ENCODE measurements at places on chromosomes 5 and 9.

- DNase-seq, result no peak
Observed at GRCh38 chr5:80234116-80234948, 21.5 kb downstream of the SERINC5 start.

- DNase-seq, result no peak
Observed at GRCh38 chr9:85055506-85056202, 386.1 kb downstream of the NTRK2 start.

DNA sequence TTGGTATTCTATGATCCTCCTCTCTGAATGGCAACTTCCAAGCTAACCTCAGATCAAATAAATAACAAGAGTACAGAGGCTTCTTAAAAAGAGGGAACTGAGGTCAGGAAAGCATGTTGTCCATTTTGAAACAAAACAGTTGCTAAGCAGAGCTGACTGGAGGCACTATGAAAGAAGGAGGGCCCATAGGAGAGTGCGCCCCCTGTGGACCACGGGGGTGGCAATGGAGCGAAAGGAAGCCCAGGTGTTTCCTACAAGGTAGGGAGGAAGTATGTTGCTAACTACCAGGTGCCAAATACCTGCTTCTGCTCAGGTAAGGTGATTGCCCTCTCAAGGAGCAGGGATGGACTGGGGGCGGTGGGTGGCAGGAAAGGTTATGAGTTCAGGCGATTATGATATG, 101.8 kb upstream of the MAST4 start:
- no peak for DNase-seq

GRCh38 chr5:68041293-68041692, 174.3 kb upstream of the PIK3R1 start:
- no peak for DNase-seq

GRCh38 chr5:32909207-32909606, 198.1 kb downstream of the NPR3 start:
- no peak for DNase-seq

- no peak for DNase-seq
Observed at GRCh38 chr5:163342306-163342705, 95.1 kb upstream of the CCNG1 start.

GRCh38 chr9:126348911-126349550, 22.4 kb downstream of the MVB12B start:
- no peak for DNase-seq

DNA sequence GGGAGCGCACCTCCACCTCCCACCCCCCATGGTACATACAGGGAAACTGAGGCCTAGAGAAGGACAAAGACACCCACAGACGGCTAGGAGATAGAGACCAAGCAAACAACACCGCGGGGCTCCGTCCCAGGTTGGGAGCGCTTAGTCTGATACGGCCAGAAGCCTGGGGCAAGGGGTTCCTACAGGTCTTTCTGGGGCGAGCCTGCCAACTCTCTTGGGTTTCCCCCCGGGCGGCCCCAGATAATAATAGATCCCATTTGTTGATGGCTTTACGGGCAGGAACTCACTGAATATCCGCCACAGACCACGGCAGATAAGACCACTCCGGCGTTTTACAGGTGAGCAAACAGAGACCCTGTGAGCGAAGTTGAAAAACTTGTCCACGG, 5.0 kb upstream of the EBF1 start:
- no peak for DNase-seq

- no peak for DNase-seq
Observed at GRCh38 chr5:159734366-159734765, 181.9 kb upstream of the ADRA1B start.

DNA sequence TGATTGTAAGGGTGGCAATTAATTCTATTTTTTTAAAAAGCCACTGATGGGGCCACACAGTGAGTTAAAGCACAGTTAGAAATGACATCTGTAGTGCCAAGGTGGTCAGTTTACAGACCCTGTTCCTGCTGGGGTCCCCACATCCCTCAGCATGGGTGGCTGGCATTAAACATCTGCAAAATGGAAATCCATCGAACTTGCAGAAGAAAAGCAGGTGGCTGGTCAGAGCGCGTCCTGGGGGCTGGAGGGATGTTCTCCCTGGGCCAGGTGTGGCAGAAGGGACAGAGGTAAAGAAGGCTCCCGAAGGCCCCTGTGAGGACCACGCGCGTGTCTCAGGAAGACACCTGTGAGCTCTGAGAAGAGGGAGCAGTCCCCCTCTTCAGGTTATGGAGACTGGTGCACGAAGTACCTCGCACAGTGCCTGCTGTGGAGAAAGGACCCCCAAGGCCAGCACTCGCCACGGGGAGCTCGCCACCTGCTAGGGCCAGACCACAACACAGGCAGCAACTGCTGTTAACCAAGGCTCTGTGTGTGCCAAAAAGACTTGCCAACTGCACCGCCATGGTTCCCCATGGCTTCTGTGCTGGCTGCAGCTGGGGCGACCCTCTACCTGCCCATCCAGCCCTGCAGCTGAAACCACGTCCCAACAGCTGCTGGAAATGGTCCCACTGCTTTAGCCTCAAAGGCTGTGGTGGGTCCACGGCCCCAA, 65.2 kb downstream of the RASGEF1C start:
- no peak for DNase-seq

DNA sequence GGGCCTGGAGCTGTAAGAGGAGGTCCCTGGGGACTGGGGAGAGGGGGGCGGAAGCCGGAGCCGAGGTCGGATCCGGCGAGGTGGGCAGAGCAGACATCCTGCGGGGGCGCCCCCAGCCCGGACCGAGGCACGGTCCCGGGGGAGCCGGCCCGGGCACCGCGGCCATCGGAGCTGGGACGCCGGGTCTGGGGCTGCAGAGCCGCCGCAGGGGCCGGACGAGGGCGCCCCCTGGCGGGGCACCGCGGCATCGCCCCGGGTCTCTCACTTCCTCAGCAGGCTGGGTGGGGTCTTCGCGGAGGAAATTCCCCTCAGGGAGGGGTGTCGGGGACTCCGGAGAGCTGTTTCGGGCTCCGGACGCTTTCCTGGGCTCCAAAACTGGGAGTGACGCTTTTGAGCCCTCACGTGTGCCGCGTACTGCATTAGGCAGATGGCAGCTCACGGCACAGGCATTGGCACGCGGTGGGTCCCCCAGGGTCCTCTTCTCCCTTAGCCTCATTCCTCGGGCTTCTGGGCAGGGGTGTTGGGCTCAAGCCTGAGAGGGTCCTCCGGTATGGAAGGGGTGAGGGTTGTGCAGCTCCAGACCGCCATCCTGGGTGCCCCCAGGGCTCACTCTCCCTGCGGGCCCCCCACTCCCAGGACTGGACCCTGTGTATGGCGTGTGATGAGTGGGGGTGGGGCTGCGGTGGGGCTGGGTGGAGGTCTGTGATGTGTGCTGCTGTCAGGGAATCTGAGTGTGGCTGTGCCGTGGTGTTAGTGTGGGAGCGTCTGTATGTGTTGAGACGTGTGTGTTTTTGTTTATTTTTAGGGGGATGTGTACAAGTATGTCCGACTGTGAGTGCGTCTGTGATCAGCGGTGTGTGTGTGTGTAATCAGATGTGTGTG, 29.6 kb downstream of the LHX2 start:
- no peak for DNase-seq

DNA sequence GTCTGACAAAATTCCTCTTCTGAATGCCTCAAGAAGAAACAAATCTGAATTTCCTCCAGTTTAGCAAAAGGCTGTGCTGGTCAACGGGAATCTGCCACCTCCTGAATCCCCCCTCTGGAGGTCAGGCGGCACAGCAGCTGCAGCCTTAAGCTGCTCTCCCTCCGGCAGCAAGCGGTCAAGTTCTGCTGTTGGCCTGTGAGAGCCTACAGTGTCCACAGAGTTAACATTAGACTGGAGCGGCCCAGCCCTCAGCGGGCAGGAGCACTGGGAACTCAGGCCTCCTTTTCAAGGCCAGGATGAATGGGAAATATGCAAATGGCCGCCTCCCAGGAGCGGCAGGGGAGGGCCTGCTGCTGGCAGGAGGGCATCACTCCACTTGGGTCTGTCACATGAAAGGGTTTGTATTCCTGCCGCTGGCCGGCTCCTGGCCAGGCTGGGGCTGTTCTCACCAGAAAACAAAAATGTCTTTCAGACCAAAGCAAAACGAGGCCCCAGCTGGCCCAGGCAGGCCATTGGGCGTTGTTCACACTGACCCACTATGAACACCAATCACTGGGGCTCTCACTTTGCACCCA, 8.2 kb downstream of the ACSL6 start:
- no peak for DNase-seq

DNA sequence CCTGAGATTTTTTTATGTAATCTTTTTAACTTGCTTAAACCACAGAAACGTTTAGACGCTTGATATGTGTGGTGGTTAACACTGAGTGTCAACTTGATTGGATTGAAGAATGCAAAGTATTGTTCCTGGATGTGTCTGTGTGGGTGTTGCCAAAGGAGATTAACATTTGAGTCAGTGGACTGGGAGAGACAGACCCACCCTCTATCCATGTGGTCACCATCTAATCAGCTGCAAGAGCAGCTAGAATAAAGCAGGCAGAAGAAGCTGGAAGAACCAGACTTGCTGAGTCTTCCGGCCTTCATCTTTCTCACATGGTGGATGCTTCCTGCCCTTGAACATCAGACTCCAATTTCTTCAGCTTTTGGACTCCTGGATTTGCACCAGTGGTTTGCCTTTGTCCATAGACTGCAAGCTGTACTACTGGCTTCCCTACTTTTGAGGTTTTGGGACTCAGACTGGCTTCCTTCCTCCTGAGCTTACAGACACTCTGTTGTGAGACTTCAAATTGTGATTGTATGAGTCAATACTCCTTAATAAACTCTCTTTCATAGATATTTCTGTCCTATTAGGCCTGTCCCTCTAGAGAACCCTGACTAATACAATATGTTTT, 816.0 kb upstream of the CDH9 start:
- DNase-seq, result no peak

- DNase-seq, result no peak
Observed at GRCh38 chr5:120151181-120151580, 312.9 kb upstream of the PRR16 start.

- DNase-seq, result no peak
Observed at GRCh38 chr5:83837265-83837907, 116.7 kb upstream of the HAPLN1 start.

DNA sequence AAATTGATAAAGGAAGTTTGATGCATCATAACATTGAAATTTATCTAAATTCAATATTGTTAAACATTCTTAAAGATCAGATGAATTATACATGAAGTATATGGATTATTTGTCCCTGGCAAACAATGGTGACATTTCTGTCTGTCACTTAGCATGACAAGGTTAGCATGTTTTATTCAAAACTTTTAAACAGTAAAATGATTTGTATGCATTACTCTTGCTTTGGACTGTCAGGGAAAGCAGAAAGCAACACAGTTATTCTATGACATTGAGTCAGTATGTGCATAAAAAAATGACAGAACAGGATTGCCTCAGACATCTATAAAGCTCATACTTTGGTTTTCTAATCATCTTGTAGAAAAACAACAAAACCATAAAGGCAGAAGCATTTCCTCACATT, 193.7 kb downstream of the IZUMO3 start:
- no peak for DNase-seq

DNA sequence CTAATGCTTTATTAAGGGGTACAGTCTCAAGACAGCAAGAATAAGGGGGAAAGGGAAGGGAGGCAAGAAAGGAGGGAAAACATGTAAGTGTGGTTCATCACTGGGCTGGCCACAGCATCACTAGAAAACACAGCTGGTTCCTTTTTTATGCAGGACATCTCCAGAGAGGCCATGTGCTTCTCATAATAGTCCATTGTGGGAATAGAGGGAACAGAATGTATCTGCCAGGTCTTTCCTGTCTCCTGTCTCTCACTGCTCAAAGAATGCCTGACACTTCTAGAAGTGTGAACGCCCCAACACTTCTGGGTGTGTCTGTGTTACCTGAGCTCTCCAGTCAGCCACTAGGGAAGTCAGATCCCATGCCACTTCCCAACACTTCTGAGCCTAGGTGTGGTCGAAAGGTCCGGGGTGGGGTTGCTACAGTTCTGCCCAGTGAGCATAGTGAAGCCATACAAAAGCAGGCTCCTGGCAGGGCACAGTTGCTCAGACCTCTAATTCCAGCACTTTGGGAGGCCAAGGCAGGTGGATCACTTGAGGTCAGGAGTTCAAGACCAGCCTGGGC, 255.6 kb upstream of the SLC30A5 start:
- no peak for DNase-seq

DNA sequence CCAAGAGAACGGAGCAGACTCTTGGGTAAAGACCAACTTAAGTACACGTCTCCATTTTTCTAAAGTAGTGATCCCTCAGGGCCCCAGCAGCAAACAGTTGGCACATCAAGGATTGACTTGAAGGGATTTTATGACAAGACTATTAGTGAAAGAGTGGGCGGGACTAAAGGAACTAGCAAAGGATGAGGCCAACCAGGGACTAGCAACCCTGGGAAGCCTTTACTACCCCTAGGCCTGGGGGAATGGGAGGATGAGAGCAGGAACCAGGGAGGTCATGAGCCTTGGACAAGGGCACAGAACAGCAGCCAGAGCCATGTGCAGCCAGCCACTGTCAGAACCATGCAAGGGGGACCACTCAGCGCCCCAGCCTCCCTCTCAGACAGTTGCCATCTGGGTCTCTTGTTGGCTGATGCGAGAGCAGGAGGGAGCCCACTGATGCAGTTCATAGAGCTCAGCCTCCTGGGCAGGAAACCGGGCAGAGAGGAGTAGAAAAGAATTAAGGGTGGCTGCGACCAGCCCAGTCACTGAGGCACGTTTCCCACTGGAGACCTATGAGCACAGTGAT, 28.1 kb downstream of the TGFBI start:
- no peak for DNase-seq

DNA sequence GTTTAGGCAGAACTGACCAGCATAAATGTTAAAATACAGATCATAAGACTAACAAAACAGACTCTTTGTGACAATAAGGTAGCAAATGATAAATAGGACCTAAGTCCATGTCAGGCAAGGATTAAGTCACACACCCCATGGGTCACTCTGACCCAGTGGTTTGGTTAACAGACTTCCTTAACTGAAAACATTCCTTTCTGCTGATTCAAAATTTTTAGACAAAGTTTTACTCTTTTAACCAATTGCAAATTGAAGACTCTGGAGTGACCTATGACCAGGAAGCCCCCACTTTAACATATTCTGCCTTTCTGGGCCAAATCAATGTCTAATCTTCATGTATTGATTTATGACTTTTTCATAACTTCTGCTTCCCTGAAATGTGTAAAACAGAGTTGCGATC, 4.9 kb upstream of the NXNL2 start:
- DNase-seq, result no peak

DNA sequence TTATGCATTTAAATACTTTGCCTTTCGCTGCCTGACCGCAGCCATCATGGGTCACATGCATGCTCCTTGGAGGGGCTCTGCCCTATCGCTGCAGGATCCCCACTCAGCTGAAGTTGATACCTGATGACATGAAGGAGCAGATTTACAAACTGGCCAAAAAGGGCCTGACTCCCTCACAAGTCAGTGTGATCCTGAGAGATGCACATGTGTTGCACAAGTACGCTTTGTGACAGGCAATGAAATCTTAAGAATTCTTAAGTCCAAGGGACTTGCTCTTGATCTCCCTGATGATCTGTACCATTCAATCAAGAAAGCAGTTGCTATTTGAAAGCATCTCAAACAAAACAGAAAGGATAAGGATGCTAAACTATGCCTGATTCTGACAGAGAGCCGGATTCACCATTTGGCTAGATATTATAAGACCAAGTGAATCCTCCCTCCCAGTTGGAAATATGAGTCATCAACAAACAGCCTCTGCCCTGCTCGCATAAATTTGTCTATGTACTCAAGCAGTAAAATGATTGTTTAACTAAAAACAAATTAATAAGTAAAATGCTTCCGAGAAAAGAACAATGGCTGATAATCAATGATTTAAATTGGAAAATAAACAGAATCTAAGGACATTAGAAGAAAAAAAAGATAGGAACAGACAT, 41.6 kb upstream of the PPP2CA start:
- DNase-seq, result no peak

Measured in activated CD4-positive, alpha-beta T cell treated with anti-CD3 and anti-CD28 coated beads, Interleukin-2, amount 50 U/mL, for 24 hours (primary cell).